ENCODE measurements at places on chromosomes 4 and X.

DNA sequence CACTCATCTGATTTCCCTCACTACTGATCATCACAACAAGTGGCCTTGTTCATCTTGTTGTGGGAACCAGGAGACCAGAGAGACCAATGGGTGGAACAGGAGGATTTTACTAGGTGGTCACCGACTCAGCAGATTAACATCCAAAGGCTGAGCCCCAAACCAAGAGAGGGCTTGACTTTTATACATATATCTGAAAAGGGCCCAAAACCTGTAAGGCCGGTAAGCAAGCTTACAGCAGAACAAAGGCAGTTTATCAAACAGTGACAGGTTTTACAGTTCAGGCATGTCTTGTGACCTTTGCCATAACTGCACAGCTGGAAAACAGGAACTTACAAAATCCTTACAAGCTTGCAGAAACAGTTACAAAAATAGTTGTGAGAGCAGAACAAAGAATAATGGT is 195.9 kb downstream of the OR13H1 start:
- H3K4me3 ChIP-seq, result no peak overlapping the region
- no peak for DNase-seq
- H3K27ac ChIP-seq, result no peak overlapping the region
- H3K27me3 ChIP-seq, result no peaks in the 10 kb centered on the region
- H3K36me3 ChIP-seq, result peaks cover 13% of the 10 kb centered on the region

DNA sequence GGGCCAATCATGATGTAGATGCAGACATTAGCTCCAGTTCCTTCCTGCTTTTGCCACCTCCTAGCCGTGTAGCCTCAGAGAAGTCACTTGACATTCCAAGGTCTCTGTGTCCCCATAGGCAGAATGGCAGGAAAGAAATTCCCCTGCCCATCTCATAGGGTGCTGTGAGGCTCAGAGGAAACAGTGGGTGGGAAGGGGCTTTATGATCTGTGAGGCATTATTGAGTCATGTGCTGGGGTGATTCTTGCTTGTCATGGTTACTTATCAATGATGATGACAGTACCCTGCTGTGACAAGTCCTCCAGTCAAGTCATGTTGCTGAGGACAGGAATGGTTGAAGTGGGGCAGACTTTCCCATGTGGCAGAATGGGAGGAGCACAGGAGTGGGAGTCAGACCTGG is 63.7 kb downstream of the MSX1 start:
- H3K4me1 ChIP-seq, result peaks cover 18% of the 10 kb centered on the region
- no peak overlapping the region for H3K4me3 ChIP-seq
- H3K27ac ChIP-seq, result no peak overlapping the region
- no peak for DNase-seq
- peaks cover 22% of the 10 kb centered on the region for H3K27me3 ChIP-seq

GRCh38 chr4:181745933-181746625 is 497.1 kb upstream of the TENM3 start:
- H3K4me1 ChIP-seq, result no peaks in the 10 kb centered on the region
- H3K4me3 ChIP-seq, result no peak overlapping the region
- no peak for DNase-seq
- H3K27ac ChIP-seq, result no peak overlapping the region
- no peaks in the 10 kb centered on the region for H3K36me3 ChIP-seq

GRCh38 chr4:7416745-7417432 is 17.8 kb downstream of the PSAPL1 start:
- no peaks in the 10 kb centered on the region for H3K4me1 ChIP-seq
- no peaks in the 10 kb centered on the region for H3K27me3 ChIP-seq
- peak; percentile 10 for DNase-seq
- H3K36me3 ChIP-seq, result no peaks in the 10 kb centered on the region
- no peak overlapping the region for H3K4me3 ChIP-seq

- H3K36me3 ChIP-seq, result no peaks in the 10 kb centered on the region
- no peak overlapping the region for H3K27ac ChIP-seq
- no peak overlapping the region for H3K4me3 ChIP-seq
- peaks cover 4% of the 10 kb centered on the region for H3K27me3 ChIP-seq
- DNase-seq, result no peak
These were observed 131.1 kb upstream of the SCML1 start for GRCh38 chrX:17606231-17606630.

DNA sequence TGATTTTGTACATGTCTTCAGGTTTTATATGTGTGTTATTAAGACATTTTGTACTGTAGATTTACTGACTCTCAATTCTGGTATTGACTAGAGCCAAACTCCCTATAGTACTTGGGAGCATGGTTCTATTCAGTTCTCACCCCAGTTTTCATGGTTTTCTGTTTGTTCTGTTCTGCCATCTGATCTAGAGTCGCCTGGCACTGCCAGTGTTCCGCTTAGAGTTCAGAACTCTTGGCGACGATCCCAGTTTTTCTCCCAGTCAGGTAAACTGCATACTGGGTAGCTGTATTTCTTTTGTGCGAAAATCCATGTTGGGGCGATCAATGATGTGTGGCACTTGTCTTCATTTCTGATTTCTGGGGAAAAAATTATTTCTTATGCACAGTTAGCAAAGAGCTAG is 78.0 kb downstream of the PHOX2B start:
- DNase-seq, result no peak
- no peaks in the 10 kb centered on the region for H3K36me3 ChIP-seq
- peaks cover 7% of the 10 kb centered on the region for H3K27me3 ChIP-seq
- no peaks in the 10 kb centered on the region for H3K4me1 ChIP-seq

- H3K4me1 ChIP-seq, result no peaks in the 10 kb centered on the region
- no peaks in the 10 kb centered on the region for H3K27me3 ChIP-seq
- no peak overlapping the region for H3K4me3 ChIP-seq
These were observed 174.5 kb upstream of the SMIM31 start for GRCh38 chr4:164579270-164579942.

DNA sequence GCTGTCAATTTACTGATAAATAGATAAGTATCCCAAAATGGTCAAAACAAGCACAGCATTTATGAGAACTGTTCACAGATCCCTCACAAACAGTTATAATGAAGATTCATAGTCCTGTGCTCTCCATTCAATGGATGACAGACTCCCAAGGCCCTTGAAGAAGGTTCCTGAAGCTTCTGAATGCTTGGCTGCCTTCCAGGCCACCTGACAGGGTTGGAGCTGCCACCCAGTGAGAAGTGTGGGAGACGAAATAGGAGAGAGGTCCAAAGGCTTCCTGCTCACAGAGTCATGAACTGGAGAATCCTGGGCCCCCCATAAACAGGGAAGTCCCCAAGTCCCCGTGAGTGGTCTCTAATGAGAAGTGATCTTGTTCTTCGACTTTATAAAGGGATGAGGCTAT is 26.0 kb upstream of the ANXA3 start:
- peaks cover 2% of the 10 kb centered on the region for H3K36me3 ChIP-seq
- no peaks in the 10 kb centered on the region for H3K4me1 ChIP-seq
- no peak for DNase-seq
